ENCODE measurements at places on chromosomes 6 and 20.

DNA sequence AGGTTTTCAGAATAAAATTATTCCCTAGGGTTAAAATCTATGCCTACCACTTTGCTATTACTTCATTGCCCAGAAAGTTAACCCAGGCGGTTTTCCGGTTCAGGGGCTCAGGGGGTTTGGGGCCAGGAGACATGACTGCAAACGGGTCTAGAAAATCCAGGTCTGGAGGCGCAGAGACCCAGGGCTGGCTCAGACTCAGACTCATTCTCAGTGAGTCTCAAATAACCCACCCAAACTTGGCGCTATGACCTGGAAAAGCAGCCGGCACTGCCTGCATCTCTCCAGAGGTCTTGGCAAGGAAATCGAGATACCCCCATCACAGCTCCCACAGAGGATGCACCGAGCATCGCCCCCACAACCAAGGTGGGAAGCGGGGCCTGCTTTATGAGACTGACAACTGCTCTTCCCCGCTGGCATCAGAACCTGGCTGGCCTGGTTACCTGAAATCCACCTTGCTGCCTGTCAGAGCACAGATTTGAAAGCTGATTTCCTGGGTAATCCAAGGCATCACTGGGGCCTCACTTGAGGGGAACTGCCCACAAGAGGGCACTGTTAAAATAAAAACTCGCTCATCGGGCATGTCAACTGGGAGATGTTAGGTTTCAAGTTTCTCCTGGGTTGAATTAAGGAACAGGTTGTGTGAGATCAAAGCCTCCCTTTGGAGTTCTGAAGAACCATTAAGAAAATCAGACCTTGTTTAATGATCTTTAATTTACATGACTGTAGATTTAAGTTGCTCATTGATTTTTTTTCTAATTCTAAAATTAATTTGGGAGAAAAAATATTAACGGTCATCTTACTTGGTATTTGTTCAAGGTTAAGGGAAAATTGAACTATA, 55.1 kb downstream of the KIF16B start:
- DNase-seq = no peak

DNA sequence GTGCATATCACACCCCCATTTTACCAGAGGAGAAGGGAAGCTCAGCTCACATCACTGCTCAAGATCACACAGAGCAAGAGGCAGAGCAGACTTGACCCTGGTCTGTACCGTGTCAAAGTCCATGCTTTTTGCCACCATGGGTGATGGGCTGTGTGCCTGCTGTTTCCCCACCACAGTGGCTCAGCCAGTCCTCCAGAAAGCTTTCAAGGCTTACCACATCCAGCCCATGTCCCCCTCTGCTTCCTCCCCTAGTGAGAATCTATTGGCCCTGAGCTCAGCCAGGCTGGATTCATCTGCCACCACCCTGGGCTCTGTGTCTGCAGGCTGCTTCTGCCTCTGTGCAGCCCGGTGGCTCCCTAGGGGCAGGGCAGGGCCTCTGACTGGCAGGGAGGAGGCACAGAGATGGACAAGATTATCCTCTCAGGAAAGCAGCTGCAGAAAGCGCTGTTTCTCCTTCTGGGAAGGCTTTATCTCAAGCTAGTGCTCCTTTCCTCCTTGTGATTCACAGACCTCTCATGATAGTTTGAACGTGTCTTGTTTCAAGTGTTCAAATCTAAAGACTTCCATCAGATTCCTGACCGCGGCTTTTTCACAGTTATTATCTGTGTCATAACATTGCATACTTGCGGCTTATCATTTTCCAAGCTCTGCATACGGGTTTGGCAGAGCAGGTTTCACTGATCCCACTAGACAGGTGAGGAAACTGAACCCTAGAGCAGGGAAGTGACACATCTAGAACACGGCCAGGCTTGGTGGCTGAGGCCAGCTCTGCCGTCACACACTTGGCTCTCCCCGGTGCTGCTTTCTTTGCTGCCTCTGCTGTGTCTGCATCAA, 37.4 kb downstream of the VEGFA start:
- DNase-seq = no peak

- DNase-seq = no peak
Measured at GRCh38 chr20:822651-823573, 10.6 kb upstream of the FAM110A start.

DNA sequence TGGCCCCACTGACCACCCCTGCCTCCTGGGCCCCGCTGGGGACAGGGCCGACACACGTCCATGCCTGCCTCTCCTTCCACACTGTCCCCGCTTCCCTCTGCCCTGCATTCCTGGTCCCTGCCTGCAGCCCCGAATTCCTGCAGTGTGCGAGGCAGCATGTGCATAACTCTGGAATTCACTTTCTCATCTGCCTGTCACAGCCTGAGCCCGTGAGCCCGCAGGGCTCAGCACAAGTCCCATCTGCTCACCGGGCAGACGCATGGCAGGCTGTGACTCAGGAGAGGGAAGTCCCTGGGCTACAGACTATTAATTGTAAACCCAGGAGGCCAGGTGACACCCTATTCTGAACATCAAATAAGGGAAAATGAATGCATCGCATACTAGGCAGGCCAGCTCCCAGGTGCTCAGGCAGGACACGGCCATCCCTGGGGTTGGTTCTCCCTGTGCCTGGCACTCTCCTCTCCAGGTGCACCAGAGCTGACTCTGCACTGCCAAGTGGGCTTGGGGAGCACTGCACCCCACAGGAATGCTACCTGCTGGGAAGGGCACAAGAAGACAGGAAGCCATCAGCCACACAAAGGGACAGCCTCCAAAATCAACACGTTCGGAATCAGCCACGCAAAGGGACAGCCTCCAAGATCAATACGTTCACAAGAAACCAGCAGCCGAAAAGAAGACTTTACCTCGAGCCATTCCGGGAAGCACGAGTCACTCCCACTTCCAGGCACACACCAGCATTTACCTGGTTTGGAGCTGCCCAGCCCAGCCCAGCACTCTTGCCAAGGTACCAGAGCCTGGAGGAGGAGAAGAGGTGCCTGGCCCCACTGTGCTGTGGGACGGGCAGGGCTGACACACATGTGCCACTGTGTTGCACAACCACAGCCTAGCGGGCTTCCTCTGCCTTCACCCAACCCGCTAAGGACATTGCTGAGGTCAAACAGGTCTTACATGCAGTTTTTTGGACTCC, 65.9 kb downstream of the DLL1 start:
- DNase-seq = no peak

DNA sequence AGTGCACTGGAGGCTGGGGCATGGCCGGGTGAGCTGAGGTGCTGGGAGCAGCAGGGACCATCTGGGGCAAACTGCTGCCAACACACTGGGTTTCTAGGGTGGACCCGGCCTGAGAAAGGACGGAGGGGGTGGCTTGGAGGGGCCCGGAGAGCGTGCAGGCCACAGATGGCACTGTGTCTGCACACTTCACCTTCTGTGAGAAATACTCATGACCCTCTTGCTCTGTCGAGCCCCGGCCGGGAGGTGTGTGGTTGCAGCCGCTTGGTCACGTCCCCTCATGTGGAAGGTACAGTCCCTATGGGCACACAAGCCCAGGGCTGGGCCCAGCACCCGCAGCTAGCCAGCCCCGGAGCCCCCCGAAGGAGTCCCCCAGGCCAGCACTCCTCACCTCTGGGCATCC, 59.7 kb downstream of the RBM38 start:
- DNase-seq = no peak

DNA sequence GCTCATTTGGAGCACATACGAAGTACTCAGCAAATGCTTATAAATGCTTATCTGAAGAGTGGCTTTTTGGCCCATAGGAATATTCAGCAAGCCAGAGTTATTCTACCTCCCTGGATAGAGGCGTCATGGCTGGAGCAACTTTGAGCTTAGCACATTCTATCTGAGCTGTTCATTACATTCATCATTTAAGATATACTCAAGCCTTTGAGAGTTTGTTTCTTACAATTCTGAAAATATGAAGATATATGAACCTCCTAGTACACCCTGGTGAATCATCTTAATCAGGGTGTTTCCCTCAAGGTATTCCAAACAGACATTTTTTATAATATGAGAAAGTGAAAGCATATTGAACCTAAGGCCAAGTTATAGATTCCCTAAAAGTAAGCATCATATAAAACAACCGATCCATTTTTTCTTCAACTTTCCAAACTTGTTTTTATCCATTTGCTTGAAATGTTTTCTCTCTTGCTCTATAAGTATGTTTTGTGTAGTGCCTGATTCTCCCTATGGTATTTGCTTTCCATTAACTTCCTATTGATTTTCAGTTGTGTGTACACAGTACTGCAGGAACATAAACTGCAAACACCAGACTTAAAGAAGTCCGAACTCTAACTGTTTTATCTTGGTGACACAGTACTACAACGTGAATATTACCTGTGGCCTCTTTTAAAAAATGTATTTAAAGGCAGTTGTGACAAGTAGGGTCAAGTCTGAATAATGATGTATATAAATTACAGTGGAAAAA, 139.7 kb upstream of the PTPRK start:
- no peak for DNase-seq

DNA sequence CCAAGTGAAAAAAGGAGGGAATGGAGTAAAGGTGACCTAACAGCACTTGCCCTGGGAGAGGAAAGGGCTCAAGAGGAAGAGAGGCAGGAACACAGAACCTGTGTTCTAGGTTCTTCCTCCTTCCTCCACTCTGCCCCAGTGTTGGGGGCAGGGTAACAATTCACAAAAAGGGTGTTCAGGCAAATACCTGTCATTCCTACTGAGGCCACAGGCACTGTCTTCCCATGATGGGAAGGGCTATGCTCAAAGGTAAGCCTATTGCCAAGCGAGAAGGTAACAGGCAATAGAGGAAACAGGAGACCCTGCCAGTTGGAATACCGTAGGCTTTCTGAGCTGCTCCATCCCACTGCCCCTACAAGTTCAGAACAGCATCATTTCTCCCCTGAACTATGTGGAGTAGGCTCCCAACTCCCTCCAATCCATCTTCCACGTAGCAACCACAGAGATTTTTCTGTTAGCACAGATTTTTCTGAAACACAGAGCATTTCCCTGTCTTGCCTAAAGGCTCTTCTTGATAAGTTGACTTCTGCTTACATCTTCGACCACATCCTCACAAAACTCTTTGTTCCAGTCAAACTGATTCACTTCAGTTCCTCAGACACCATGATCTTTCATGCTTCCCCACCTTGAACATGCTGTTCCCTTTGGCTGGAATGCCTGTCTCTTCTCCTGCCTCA, 2.7 kb downstream of the AGPAT1 start:
- DNase-seq = no peak
